ENCODE measurements at places on chromosomes 4 and X.

DNA sequence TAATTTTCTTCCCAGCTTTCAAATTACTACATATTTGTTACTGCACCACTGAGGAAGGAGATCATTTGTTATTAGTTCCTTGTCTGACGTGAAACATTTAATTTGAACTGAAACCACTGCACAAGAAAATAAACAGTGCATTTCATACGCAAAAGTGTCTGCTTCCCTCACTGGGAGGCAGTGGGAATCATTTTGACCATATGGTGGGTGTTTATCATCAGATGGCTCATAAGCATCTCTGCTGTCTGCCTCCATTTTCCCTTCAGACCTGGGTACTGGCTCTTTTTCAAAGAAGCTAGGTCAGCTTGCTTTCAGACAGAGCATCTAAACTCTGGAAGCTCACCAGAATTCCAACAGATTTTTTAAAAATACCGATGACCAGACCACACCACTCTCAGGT, 135.2 kb downstream of the PCDH19 start:
- no peak for DNase-seq

DNA sequence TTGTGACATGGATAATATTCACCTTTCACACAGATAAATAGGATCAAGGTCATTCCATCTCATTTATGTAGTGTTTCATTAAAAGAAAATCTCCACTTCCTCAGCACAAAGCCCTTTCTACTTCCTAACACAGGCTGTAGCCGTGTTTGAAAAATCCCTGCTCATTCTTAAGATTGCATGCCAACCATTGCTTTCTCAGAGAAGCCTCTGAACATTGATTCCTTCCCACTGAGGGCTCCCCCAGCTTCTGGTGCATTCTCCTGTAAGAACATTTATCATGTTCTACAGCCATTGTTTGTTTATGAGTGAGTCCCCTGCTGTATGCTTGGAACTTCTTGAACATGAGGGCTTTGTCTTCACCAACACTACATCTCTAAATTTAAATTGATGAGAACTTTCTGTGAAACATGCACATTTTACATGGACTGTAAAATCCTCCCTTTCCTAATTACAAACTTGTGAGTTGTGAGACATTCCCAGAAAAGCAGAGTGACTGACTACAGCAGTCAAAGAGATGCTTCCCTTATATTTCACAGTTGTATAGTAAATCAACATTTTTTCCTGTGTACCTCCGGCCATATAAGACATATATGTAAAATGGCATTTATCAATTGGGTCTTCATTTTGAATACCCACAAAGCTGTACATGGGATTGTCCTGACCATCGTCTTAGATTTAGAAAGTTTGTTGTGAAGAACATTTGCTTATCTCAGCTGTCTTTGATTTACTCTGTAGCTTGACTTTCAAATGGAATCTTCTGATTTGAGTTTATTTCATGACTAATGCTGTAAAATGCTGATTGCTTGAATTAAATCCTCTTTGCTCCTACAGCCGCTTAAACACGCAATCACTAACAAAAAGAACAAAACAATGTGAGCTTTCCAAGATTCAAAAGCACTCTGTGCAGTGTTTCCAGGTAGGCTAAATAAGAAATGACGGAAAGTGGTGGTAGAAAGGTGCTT, 600.5 kb upstream of the SLIT2 start:
- no peak for DNase-seq

DNA sequence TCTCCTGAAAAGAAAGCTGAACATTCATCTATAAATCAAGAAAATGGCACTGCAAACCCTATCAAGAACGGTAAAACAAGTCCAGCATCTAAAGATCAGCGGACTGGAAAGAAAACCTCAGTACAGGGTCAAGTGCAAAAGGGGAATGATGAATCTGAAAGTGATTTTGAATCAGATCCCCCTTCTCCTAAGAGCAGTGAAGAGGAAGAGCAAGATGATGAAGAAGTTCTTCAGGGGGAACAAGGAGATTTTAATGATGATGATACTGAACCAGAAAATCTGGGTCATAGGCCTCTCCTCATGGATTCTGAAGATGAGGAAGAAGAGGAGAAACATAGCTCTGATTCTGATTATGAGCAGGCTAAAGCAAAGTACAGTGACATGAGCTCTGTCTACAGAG, 28.6 kb downstream of the PAQR3 start:
- DNase-seq: no peak

DNA sequence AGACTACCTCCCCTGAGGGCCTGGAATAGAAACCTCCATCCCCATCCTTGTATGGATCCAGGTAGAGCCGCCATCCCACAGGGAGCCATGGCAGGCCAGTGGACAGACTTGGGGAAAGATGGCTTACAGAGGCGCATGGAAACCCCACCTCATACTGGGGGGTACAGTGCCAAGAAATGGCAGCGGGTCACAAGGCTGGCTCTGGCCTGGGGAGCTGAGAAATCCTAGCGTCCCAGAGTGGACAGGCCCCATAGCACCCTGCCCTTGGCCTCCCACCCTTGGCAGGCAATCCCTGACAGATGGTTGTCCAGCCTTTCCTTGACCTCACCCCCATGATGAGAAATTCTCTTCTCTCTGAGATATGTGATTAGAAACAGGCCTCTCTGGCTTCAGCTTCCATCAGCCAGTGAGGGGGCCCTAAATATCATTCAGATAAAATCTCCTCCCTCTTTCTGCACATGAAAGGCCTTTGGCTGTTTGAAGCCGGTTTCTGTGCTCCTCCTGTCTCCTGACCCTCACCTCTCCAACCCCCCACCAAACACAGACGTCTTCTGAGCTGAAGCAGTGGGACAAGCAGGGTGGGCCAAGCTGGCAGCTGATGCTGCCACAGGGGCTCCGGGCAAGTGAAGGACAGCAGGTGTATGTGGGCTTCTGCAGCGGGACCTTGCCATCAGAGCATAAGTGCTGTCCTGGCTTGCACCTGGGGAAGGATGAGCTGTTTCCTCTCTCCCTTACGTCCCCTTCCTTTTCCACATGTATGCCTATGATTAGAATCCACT, 204.4 kb upstream of the MAMLD1 start:
- no peak for DNase-seq

GRCh38 chrX:10722851-10723250, 102.5 kb upstream of the MID1 start:
- DNase-seq: no peak

GRCh38 chr4:182245541-182246215, 2.5 kb downstream of the TENM3 start:
- DNase-seq: no peak

GRCh38 chr4:100936661-100937375, 410.5 kb downstream of the PPP3CA start:
- no peak for DNase-seq

- no peak for DNase-seq
Observed at GRCh38 chr4:181119186-181119585, 1124.0 kb upstream of the TENM3 start.

DNA sequence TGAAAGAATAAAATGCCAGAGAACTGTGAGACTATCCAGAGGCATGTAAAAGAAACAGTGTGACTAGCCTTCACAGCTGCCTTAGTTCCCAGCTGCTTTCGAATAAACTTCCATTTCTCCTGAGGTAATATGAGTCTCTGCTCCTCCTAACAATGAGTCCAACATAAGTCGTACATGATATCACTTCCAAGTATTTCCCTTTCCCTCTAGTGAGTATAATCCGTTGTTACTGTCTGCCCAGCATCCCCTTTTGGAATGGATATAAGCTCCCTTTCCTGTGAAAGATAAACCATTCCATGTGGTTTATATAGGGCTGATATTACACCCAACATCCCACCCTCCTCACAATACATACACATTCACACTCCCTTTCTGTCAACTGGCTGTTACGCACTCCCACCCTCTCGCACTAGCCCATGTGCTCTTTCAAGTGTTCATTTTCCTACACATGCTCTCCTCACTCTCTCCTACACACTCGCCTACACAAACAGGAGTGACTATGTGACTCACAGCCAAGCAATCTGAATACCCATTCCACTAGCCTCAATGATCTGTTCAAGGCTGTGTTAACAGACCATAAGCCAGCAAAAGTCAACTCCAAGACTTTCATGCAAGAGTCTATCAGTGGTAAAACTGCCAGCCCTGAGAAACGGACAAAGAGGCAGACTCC, 5.0 kb downstream of the NAF1 start:
- DNase-seq: no peak

GRCh38 chr4:151908734-151909497, 148.1 kb upstream of the GATB start:
- DNase-seq: no peak

GRCh38 chr4:73221734-73222133, 36.9 kb downstream of the ANKRD17 start:
- DNase-seq: no peak

- no peak for DNase-seq
Observed at GRCh38 chrX:42803320-42803719, 25.4 kb upstream of the PPP1R2C start.

GRCh38 chr4:107183155-107183774, 147.2 kb upstream of the DKK2 start:
- DNase-seq: no peak

DNA sequence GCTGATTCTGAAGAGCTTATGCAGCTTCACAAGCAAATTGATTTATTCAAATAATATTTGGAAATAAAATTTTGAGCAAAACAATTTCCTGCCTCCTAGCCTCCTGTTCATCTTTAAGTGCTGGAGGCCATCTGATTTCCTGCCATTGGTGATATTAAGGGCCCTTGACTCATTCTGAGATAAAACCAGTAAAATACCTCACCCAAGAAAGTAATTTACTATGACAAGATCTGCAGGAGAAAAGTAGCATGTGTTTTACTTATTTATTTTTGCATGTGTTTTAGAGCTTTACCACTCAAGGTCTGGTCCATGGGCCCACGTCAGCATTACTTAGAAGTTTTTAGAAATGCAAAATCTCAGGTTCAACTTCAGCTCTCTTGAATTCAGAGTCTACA, 67.7 kb downstream of the DCLK2 start:
- DNase-seq: no peak

DNA sequence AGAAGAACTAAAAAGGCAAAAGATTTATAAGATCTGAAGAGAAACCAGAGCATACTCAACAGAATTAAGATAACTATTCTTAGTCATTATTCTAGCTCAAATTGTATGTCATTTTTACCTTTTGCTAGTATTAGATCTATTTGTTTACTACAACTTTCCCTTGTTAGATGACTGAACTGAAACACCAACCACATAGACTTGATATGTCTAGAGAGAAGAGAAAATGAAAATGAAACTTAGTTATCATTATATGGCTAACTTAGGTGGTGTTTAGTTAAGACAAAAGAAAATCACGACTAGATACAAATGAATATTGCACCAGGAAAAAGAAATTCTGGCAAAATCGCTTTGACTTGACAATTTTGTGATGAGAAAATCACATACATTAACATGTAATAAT, 690.8 kb downstream of the PCDH18 start:
- no peak for DNase-seq

DNA sequence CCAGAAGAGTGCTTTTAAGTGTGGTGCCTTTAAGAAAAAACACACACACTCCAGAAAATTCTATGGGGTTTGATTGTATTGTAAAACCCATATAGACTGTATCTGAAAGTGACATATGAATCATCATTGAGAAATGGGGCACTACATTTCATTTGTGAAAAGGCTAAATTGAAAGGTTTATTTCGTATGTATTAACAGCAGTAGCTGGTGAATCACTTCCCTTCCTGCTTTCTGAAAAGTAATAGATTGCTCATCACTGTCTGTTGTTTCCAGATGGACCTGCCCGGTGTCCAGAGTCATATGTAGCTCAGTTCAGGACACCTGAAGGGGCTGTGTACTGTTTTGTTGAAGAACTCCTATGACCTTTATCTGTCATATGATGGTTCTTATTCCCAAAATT, 28.1 kb upstream of the HPRT1 start:
- no peak for DNase-seq

GRCh38 chrX:16733013-16733412, 13.6 kb downstream of the SYAP1 start:
- DNase-seq: no peak

GRCh38 chr4:101198682-101199339, 148.5 kb downstream of the PPP3CA start:
- no peak for DNase-seq

DNA sequence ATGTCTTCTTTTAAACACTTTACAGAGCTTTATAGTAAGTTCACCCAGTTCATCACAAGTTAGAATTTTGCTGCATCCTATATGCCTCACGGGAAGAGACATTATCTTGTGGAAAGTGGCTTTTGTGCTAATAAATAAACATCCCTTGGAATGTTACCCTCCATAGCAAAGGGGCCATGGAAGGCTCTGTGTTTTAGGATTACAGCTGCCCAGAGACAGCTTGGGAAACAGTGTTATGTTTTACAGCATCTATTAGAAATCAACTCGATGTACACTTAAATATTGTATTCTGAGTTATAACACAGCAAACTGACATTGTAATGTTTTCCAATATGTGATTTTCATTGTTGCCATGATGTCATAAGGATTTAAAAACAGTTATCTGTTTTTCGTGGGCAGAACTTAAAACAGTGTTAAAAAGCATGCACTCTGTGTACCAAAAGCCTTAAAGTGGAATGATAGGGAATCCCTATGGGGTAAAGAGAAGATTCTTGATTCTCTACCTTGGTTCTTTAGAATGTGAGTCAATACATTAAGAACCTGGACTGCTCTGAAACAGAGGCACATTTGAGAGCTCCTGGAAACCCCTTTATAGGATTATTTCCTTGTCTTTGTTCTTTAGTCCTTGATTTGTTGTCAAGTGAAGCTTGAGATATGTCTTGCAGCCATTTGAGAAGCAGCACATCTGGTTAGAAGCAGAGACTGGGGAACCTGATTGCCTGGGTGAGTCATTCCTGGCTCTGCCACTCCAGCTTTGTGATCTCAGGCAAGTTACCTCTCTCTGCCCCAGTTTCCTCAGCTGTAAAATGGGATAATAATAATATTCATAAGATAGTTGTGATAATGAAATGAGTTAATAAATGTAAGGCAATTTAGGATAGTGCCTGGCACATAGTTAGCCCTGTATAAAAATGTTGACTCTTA, 41.6 kb downstream of the ARHGAP10 start:
- DNase-seq: no peak

DNA sequence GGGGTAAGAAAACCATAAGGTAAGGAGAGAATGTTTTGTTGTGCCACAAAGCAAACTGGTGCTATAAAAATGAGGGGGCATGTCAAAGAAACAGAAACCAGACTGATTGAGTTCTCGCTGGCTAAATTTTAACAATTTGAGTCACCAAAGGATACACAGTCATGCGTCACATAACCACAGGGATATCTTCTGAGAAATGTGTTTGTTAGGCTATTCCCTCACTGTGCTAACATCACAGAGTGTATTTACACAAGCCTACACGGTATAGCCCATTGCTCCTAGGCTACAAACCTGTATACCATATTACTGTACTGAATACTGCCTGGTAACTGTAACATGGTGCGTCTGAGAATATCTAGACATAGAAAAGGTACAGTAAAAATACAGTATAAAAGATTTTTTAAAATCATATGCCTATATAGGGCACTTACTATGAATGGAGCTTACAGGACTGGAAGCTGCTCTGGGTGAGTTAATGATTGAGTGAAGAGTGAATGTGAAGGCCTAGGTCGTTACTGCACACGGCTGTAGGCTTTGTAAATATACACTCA, 50.1 kb downstream of the FBXW7 start:
- no peak for DNase-seq

Data from activated B cell treated with CpG ODN at 0.5 μM for 24 hours (primary cell).